NCI-H510A (cell line): ENCODE measurements at places on chromosomes 5 and 9.

DNA sequence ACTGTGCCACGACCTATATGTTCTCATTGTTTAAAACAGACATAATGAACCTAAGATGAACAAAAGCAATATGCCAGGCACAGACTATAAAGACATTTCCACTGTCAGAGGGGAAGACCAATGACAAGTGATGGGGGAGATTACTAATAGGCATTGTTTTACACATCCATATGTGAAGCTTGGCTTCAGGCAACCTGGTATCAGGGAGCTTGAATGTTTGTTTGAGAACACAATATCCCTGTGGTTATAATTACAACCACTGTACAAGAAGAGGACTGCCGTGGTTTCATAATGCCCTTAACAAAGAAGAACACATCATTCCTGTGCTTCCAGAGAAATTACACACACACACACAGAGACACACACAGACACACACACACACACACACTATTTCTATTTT is 385.7 kb downstream of the BNC2 start:
- DNase-seq: no peak

GRCh38 chr9:13063880-13064459 is 215.5 kb downstream of the MPDZ start:
- no peak for DNase-seq

DNA sequence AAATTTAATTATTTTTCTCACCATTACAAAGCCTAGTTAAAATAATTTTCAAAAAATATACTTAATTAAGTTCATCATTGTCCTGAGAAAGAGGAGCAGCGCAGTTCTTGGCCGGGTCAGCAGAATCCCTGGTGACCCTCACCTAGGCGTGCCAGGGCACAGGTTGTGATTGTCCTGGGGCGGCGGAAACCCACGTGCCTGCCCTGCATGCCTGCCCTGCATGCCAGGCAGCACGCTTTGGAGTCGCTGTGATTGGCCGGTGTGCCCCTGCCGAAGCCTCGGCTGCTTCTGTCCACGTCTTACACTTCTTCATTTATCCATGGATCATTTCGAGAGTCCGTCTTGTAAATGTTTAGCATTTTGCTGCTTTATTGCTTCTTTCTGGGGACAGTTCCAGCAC is 25.6 kb downstream of the SLC12A2 start:
- no peak for DNase-seq

- no peak for DNase-seq
Measured at GRCh38 chr9:80501635-80502034, 929.9 kb downstream of the TLE4 start.

- no peak for DNase-seq
Measured at GRCh38 chr9:119412399-119412798, 43.2 kb upstream of the BRINP1 start.

DNA sequence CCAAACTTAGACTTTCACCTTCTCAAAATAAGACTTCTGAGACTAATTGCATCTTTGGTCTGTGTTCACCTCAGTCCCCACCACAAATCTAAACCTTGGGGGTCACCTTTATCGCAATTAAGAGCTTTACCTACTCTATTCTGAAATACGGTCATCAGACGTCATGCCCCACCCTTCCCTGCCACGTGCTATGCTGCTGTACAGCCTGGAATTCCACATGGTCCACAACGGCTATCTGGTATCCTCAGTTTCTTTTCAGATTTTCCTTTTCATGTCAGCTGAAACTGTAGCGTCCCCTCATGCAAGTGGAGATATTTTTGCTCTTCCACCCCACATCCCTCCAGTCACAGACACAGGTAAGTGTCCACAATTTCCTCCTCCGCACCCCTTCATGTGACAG is 511.1 kb downstream of the DIRAS2 start:
- DNase-seq: no peak

GRCh38 chr5:38434966-38435705 is 121.3 kb downstream of the LIFR start:
- no peak for DNase-seq

- DNase-seq: no peak
Measured at GRCh38 chr5:147791181-147791580, 8.7 kb upstream of the JAKMIP2 start.

- DNase-seq: no peak
Measured at GRCh38 chr9:33466565-33467495, 6.9 kb downstream of the NOL6 start.

DNA sequence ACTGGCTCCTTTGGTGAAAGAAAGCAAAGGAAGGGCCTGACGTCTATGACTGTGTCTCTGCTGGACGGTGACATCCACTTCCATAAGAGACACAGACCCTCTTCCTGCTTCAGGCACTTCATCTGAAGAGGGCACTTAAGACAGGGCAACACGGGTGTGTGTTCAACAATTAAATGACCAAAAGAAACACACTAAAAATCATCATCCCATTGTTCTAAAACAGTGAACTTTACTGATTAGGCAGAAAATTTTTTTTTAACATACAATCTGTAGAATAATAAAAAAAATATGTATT is 58.5 kb downstream of the GOLM1 start:
- DNase-seq: no peak

DNA sequence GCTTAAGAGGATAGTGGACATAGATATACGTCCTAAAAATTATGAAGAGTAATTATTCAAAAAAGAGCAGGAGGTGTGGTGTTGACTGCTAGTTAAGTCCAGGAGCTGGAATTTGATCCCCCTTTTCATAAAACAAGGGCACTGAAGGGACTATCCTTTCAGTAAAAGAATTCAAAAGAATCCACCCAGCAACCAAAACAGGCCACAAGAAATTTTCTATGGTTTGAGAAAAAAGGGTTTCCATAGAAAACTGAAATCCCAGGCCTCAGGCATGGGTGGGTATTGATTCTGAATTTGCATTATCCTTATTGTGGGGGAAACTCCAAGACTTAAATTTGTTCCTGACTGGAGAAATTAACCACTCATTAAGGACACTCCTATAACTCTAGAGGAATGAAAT is 269.0 kb upstream of the MPDZ start:
- no peak for DNase-seq
